ENCODE measurements at places on chromosomes 5 and 9. TPM values are rescaled to one million over a fixed set of nuclear protein-coding genes. Genes with fewer than 3 reads are reported as not detected.

Gene IL9
- total RNA-seq, result not detected

Gene NELFB
- total RNA-seq, result 69.6 TPM

Gene PCDHA7
- total RNA-seq, result not detected

Gene TLX3
- total RNA-seq, result not detected

Gene PTGR1
- 74.9 TPM for total RNA-seq

Gene GABRB2
- not detected for total RNA-seq

Data from GM23248 (cell line).